ENCODE measurements at places on chromosomes 1 and 21.

DNA sequence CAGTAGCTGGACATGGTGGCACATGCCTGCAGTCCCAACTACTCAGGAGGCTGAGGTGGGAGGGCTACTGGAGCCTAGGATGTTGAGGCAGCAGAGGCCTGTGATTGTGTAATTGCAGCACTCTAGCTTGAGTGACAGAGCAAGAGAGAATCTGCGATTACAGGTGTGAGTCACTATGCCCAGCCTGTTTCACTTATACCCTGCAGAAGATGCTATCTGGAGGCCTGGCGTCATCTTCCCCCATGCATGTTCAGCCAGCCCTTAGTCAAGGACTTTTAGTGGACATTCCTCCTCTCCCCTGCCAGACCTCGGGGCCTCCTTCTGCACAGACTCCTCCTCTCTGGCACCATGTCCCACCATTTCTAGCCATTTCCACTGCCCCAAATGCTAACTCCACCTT is 36.3 kb upstream of the RCC2 start:
- ATAC-seq = peak; percentile 44

DNA sequence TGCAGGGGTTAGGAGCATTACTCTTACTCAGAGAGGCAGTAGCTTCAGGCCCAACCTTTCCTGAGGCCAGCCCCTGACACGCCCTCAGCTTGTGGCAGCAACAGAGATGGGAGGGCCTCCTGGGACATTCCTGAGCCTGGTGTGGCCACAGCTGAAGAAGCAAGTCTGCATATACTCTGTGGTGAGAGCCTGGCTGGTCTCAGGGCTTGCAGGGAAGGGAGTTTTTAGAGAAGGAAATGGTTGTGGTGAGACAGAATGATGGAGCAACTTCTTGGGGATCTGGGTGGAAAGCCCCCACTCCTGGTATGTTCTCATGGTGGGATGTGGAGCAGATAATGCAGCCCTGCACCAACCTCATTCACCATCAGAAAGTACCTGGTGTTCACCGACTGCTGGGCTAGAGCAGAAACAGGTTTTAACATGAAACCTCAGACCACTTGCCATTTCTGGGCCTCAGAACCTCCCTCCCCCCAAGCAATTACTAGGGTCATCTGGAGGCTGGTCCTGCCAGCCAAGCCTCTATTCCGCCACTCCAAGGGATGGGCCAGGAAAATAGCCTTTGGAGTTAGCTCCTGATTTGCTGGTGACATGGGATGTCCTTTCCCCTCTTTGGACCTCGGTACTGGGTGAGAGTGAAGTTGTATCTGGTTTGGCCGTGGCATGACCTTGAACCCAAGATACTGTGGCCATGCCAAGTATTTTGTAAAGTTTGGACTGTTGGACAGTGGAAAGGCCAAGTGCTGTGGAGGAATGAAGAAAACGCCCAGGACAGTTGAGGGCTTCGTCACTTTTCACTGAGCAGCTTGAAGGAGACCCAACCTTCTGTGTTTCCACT is 28.1 kb upstream of the RNF19B start:
- peak; percentile 91 for ATAC-seq

DNA sequence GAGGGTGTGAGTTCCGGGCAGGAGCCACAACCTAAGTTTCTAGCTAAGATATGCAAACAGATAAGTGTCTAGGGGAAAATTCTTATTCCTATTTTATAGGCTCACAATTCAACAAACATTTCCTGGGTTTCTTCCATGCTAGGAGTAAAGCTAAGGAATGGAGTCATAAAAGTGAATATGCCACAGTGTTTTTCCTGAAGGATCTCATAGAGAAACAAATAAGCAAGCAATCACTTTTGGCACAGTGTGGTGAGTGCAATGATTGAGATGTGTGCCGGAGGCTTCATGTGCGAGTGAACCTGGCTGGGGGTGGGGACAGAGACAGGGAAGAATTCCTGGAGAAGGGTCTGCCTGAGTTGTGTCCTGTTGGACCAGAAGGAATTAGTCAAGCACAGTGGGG is 147.4 kb downstream of the TENT5C start:
- no peak for ATAC-seq

DNA sequence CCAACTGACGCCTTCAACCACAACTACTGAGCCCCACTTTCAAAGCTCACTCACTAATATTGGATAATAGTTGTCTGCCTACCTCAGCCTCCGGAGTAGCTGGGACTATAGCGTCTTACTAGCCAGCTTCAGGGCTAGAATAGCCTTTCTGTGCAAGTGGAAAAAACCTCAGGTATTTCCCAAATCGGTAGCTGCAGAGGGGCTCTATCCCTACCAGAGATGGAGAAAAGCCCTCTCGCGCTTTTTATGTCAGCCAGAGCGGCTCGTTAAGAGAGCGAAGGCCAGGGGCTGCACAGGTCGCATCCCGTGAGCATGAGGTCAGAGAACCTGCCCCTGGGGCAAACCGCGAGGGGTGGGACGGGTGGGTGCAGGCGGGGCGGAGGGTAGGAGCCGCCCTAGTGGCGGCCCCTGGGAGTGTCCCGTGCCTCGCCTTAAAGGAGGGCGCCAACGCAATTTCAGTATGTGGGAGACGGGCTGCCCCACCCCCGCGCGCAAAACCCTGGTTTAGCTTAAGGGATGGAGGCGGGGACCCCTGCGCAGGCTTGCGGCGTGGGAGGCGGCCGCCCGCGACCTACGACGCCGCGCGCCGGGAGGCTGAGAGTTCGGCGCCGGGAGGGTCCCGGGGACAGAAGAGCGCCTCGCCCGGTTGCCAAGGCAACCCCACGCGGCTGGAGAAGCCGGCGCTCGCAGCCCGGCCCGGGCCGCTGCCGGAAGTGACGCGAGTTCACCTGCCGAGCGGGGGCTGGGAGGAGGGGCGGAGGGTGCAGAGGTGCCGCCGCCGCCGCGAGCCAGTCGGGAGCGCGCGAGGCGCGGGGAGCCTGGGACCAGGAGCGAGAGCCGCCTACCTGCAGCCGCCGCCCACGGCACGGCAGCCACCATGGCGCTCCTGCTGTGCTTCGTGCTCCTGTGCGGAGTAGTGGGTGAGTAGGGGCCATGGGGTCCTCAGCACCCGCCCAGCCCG is at the start of gene CXADR:
Gene CXADR (plus strand): TSS at position 791 of the 961 bp plus-strand sequence. CDS start 87 bp downstream, at position 878.
- peak; percentile 87 for ATAC-seq

GRCh38 chr1:7094086-7094485 is 308.8 kb downstream of the CAMTA1 start:
- no peak for ATAC-seq

DNA sequence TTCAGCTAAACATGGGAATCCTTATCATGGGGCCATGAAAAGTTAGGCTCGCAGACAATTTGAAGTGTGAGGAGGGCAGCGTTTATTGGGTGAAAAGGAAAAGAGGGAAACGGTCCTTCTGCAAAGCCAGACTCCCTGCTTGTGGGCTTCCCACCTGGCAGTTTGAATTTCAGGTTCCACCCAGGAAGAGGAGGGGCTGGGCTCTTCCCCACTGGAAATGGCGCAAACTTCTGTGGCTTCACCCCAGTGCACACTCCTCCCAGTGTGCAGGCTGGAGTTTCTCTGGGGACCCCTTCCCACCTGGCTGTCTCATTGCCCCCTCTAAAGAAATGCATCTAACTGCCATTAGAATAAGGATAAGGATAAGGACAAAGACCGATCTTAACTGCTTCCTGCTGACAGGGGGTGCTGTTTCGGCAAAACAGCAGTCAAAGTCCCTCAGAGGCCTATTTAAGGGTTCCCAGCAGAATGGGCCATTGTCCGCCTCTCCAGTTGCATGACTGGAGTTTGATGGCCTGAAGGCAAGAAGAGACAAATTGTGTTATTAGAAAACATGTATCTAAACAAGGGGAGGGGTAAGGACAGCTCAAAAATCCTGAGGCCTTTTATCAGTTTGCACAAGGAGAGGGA is 20.4 kb downstream of the AIM2 start:
- ATAC-seq = no peak

DNA sequence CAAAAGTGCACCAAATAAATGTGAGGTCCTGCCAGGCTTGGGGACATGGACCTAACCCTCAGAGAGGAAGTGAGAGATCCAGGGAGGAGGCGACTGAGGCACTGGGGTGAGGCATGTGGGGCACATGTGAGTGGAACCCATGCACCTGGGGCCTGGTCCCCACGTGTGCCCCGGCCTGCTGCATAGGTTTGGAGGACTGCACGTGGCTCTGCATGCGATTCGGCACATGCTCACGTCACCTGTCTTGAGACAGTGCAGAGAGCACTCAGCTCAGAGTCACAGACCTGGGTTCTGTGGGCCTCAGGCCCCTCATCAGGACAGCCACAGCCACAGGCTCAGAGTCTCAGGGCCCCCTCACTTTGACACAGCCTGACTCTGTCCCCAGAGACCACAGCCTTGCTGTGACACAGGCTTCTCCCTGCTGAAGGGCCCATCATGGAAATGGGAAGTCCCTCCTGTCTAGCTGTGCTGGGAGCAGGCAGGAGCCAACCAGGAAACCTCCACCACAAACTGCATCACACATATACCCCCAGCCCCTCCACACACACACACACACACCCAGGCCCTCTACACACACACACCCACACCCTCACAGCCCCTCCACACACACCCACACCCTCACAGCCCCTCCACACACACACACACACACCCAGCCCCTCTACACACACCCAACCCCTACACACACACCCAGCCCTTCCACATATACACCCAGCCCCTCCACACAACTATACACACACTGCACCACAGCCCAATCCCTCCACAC is 48.2 kb downstream of the SLC9A1 start:
- ATAC-seq = no peak

DNA sequence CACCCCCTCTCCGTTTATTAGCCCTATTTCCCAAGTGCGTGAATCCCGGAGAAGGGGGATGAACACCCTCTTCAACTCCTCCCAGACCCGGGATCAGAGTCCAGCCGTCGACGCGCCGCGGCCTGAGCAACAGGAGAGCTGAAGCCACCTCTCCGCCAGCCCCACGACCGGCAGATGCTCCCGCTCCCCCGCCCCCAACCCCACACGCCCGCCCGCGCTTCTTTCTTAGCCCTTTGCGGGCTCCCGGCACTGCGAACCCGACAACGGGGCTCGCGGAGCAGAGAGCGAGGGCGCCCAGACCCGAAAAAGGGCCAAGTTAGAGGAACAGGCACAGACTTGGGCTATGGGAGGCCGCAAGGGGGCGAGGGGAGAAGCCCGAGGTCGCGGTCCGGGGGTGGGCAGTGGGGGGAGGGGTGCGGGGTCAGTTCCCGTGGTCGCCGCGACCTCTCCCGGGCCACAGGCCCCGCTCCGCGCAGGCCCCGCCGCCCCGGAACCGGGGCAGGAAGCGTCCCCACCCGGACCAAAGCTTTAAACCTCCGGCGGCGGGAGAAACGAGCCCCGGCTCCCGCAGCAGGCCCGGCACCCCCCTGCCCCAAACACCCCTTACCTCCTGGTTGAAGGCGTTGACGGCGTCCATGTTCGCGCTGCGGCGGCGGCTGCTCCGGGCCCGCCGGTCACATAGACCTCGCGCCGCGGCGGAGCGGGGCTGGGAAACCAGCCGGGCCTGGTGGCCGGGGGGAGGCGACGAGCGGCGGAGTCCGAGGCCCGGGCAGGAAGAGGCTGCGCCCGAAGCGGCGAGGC is 662 bp downstream of the SCAF4 start:
- ATAC-seq = peak; percentile 25

DNA sequence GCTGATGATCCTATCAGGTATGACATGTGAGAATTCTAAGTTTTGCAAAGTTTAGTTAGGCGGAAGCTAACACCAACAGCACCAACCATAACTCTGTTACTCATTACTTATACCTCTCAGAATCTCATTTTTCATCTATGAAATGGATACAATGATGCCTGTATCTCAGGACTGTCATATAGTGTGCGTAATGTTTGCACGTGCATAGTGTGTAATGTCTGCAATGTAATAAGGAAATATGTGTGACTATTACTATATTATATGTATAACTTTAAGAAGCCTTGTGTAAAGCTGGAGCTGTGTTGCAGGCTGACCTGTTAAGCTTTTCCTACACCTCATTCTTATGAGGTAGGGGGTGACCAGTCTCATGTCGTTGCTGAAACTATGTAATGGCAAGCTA is 13.0 kb downstream of the ADCY10 start:
- no peak for ATAC-seq

DNA sequence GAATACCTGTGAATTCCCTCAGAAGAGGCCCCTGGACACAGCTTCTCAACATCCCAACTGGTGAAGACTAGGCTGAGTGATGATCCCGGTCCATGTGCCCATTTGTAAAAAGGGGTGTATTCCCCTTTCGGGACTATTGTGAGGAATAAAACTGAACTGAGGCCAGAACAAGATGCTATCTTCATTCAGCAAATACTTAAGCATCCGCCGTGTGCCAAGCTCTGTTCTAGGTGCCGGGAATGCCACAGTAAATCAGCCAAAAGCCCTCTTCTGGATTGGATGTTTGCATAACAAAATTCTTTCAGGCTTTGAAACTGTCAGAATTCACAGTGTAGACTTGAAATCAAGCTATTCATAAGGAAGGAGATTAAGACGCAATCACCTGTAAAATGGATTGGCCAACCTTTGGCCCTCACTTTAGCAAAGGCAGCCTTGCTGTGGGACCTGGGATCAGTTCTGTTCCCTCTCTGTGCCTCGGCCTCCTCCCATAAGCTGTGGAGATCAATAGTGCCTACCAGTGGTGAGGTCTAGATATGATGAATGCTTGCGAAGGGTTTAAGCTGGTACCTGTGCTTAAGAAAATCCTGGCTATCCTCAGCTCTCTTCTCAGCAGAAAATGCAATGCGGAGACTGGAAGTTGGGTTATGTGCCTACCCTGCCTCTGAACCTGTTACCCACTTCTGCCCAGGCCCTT is 1.8 kb downstream of the ALPL start:
- no peak for ATAC-seq

- ATAC-seq = no peak
Observed at GRCh38 chr1:229272164-229273158, 1.6 kb downstream of the RAB4A start.

DNA sequence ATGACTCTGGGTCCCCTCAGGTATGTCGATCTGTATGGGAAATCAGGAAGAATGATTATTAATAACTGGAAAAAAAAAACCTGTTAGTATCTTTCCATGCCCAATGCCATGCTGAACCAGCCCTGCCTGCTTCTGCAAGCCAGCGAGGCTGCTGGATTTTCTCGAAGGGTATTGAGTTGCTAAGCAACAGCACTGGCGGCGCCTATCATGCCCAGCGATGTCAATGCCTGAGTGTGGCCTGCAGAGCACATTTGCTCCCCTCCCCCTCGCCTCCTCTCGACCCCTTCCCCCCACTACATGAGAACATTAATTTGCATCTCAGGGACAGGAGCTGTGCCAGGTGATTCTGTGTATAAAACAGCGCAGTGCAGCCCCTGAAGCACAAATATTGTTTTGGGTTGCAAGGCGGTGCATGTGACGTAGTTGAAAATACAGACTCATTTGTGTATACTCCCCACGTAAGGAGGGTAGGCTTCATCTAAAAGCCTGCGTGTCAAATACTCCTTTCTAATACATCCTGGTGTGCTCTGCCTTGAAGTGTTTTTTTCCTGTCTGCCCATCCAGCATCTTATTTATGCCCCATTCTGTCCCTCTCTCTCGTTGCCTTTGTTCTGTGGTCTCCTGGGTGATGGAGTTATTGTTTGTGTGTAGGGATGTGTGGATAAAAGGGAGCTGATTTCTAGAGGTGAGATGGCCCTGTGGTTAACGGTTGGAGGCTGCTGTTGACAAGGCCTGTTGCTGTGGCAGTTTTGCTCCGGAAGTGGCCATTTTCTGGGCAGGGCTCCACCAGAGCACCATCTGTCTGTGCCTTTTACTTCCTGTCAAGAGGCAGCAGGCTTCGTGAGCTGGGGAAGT is 32.7 kb upstream of the ATP5PO start:
- peak; percentile 52 for ATAC-seq

GRCh38 chr1:52748119-52748518 is 21.9 kb downstream of the ZYG11B start:
- no peak for ATAC-seq
